Aortic smooth muscle cell (primary cell): ENCODE measurements at places on chromosomes 7 and 10. TPM values are rescaled to one million over a fixed set of nuclear protein-coding genes. Genes with fewer than 3 reads are reported as not detected.

FAM25C gene
- not detected in 2 replicates for total RNA-seq

CDH23 gene
- 0.12 and 0.26 TPM in 2 replicates for total RNA-seq

ZFAND4 gene
- 6.2 and 6.7 TPM in 2 replicates for total RNA-seq

TUBAL3 gene
- not detected in 2 replicates for total RNA-seq

SUN3 gene
- total RNA-seq = not detected in 2 replicates

CAPZA2 gene
- 147 and 191 TPM in 2 replicates for total RNA-seq

PSD gene
- total RNA-seq = 0.12 and 0.26 TPM in 2 replicates
